Endothelial cell of umbilical vein (primary cell): ENCODE measurements at places on chromosomes 4 and X.
A peak's percentile ranks its signal among the peaks of the same experiment; 100 is the strongest.

DNA sequence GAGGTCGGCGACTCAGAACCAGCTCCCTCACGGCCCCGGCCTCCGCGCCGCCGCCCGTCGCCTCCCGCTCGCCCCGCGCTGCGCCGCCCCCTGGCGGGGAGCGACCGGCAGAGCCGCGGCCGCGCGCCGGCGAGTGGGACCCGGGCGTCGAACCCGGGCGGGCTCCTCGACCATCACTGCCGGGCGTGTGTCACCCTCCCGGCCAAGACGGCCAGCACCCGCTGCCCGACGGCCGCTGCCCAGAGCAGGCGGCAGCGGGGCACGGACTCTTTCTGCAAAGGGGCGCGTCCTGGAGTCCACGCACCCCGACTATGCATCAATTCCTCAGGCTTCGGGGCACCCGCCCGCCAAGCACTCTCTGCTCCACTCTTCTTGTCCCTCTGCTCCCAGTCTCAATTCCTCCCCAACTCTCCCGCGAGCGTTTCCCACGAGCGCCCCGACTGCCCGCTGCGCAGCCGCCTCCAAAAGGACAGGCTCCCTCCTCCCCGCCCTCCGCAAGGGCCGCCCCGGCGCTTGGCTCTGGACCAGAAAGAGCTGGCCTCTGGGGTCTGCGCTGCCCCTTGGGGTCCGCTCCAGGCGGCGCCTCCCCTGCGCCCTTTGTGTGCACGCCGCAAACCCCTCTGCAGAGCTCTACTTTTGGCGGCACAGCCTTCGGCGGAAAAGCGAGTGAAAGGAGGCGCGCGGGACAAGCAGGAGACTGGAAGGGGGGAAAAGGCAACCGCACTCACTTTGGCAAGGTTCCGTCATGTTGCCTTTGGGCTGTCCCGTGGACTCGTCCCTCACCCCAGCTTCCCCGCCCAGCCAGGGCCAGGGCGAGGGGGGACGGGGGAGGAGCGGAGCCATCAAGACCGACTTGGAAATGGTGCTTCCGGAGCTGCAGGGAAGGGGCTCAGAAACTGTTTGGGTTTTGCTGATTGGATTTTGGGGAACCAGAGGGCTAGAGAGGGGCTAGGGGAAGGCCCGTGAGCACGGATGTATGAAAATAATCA is 1.0 kb downstream of the PDE5A start:
- peak; percentile 41 for DNase-seq

DNA sequence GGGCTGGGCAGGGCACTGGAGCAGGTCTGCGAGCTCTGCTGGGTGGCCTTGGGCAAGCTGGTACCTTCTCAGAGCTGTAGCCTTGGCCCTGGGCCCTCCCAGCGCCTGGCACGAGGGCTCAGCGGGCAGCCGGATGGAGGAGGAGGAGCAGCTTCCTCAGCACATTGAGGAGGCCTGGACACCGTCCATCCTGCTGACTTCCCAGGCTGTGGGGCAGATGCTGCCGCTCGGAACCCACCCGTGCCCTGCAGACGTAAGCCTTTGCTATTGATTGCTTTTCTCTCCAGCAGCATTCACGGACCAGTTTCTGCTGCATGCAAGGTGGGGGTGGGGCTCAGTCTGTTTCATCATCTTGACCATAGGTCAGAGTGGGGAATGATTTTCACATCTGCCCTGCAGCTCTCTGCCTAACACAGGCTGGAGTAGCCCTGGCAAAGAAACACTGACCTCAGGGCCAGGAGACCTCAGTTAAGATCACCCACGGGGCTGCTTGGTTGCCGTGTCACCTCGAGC is 80.7 kb upstream of the PSAPL1 start:
- DNase-seq: no peak

DNA sequence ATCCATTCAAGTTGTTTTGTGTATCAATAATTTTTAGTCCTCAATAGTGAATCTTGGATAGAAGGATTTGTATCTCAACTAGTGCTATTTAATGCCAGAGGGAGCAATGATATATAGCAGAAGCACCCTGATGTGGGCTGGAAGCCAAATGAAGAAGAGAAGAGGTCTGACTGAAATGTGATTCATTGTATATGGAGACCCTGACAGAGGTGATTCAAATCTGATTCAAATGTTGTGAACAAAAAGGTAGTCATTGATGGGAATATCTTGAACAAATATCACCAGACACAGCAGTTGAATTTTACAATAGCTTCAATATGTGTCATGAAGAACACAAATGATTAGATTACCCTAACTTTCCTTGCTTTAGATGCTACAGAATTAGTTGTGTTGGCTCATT is 27.5 kb upstream of the SULT1B1 start:
- DNase-seq: peak; percentile 48

GRCh38 chr4:15400981-15401671 is 26.7 kb upstream of the C1QTNF7 start:
- no peak for DNase-seq

DNA sequence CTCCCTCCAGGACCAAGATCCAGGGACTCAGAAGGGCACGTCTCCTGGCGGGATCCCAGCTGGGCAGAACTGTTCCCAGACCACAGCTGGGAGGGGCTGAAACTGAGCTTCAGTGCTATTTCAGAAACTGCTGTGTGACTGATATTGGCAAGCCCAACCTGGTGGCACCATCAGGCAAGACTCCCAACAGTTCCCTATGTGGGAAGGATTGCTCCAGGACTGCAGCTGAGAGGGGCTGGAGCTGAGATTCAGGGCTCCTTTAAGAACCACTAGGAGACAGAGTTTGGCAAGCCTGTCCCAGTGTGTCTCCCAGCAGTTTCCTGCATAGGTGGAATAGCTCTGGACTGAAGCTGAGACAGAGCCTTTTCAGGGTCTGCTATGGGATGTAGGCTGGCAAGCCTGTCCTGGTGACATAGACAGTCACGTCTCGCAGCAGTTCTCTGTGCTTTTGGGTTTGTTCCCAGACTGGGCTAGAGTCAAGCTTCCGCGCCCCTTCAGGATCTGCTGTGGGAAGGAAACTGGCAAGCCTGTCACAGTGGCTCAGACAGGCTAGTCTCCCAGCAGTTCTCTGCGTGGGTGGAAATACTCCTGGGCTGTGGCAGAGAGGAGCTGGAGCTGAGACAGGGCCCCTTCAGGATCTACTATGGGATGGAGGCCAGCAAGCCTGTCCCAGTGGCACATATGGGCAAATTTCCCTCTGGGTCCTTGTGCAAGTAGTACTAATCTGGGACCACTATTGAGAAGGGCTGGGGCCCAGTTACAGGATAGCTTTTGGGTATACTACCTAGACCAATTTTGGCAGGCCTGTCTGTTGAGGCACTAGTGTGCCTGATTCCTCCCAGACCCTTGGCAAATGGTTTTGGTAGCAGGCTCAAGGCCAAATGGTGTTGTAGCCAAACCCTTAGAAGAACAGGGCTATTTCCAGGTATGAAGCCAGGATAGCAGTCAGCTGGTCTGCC is 20.2 kb upstream of the MED14 start:
- DNase-seq: peak; percentile 5

DNA sequence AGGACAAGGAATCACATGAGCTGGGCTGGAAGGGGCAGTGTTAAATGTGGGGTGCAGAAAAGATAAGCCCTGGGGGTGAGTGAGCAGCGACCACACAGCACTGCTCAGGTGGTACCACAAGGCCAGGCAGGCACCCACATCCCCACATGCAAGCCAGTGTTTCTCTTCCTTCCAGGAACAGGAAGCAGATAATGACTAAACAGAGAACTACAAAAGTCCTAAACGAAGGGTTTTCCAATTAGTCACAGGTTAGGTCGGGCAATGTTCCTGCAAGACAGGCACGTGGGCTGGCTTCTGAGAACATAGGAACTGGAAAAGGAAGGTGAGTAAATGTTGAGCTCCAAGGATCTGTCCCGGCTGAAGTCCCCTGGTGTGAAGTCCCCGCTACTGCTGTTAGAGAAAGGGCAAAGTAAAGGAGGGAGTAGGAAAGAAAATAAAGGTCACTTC is 19.5 kb downstream of the RELL1 start:
- peak; percentile 96 for DNase-seq
